ENCODE measurements at places on chromosomes 5 and 9. TPM values are rescaled to one million over a fixed set of nuclear protein-coding genes. Genes with fewer than 3 reads are reported as not detected.
A peak's percentile ranks its signal among the peaks of the same experiment; 100 is the strongest.

- DNase-seq: peak; percentile 57
These were observed 43.9 kb downstream of the F2RL2 start for GRCh38 chr5:76579166-76579937.

Gene ASPN
- total RNA-seq: not detected

DNA sequence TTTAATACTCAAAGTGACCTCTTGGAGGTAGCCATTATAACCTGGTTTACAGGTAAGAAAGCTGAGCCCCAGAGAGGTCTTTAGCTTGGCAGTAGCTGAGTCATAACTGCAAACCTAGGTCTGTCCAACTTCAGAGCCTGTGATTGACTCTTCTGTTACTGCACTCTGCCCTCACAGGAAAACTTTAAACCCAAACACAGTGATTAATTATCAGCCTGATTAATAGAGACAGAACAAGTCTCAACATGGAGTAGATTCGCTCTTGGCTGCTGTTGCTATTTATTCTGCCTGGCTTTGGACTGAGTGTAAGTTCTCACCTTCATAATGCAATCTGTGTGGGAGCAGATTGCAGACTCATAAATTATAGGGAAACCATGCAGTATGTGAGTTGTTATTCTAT is 27.4 kb upstream of the TXN start:
- DNase-seq: peak; percentile 69

DNA sequence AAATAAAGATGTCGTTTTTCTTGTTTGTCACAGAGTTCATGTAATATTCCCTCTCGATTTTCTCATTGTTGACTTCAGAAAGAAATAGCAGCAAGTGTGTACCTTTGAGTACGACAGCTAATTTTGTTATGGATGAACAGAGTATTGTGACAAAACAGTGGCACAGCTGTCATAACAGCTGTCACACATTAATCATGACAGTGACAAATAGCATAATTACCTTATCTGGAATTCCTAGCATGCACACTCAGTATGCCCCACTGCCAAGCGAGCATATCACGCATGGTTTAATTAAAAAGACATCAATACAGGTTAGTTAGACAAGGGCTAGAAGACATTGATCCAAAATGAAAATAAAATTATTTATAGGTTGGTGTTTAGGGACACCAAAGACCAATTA is 375.1 kb downstream of the SPATA31D1 start:
- no peak for DNase-seq

GRCh38 chr9:85155352-85155751 is 485.8 kb downstream of the NTRK2 start:
- DNase-seq: peak; percentile 83

GRCh38 chr5:135839566-135839965 is 5.1 kb downstream of the SLC25A48 start:
- no peak for DNase-seq

Gene UGT3A1
- 9.4 TPM for total RNA-seq

Gene SLC1A1
- 39.5 TPM for total RNA-seq

- DNase-seq: peak; percentile 4
These were observed 681 bp downstream of the CPLANE1 start for GRCh38 chr5:37248421-37248969.

Gene SLCO4C1
- total RNA-seq: 12.0 TPM

Gene TMEM171
- 11.3 TPM for total RNA-seq

- DNase-seq: no peak
These were observed 50.1 kb upstream of the SIMC1 start for GRCh38 chr5:176188085-176188484.

- peak; percentile 42 for DNase-seq
These were observed 8.9 kb upstream of the IL17B start for GRCh38 chr5:149387982-149388381.

Gene EXD3
- 11.6 TPM for total RNA-seq

All from renal cortical epithelial cell (primary cell).